ENCODE measurements at places on chromosomes 13 and 19.

DNA sequence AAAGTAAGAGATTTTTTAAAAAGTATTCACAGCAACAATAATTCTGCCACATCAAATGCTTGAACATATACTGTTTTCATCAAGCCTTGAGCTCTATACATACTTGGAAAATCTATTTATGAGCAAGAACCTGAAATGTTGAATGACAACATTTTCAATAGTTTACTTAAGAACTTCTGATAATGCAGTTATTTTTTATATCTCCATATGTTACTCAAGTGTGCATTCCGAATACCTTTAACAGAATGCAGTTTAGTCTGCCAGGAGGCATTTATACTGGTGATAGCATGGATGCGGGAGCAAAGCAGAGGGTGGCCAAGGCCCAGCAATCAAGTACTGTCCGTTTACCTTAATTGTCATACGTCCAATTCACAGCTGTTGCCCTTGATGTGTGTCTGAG is 589.5 kb downstream of the KCTD12 start:
- no peak for DNase-seq

DNA sequence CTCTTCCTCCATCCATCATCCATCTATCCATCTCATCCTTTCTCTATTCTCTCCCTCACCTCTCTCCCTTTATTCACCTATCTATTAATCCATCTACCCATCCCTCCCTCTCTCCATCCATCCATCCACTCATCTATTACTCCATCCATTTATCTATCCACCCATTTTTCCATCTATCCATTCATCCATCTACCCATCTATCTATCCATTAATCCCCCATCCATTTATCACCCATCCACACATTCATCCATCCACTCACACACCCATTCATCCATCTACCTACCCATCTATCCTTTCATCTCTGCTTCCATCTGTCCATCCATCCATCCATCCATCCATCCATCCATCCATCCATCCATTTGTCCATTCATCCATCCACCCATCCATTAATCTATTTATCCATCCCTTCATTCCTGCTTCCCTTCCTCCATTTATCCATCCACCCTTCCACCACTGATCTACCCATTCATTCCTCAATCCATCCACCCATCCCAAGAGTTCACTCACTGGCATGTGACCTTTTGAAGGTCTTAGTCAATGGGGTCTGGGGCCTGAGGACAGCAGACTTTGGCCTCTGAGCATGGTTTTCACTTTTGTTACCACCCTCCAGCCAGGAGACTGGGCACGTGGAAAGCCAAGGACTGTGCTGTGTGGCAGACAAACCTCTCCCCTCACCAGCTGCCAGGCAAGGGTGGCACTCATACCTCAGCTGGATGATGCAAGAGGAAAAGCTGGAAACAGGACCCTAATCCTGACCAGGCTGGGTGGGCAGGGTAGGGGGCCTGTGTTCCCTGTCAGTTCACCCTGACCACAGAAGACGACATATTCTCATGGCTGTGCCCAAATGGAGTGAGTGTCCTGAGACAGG is 126.7 kb downstream of the URI1 start:
- no peak for DNase-seq

DNA sequence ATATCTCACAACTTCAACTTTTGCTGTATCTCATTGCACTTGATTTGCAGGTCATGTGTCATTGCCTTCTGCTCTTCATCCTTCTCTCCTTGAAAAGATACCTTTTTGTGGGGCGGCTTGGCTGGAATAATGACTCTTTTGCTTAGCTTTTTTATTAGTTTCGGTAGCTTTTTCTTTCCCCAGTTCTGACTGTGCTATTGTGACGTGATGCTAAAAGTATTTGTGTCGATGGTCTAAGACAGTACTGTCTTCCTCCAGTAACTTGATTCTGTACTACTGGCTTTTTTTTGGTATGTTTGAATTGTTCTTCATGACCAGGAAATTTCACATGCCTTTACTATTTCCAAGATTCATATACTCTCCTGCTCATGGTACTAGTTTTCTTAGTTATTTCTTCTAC is 63.1 kb downstream of the SLITRK1 start:
- no peak for DNase-seq

DNA sequence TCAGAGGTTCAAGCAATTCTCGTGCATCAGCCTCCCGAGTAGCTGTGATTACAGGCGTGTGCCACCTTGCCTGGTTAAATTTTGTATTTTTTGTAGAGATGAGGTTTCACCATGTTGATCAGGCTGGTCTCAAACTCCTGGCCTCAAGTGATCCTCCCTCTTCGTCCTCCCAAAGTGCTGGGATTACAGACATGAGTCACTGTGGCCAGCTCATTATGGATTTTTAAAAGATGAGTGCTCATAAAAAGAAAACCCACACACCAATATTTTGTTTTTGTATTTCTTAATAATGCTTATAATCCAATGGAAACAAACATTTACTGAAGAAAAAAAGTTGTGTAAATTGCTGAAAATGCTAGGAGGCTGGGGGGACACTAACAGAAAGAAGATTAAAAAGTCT is 5.0 kb upstream of the MICU2 start:
- DNase-seq: no peak

- peak; percentile 67 for DNase-seq
Measured at GRCh38 chr13:23810685-23811240, 78.4 kb downstream of the MIPEP start.

DNA sequence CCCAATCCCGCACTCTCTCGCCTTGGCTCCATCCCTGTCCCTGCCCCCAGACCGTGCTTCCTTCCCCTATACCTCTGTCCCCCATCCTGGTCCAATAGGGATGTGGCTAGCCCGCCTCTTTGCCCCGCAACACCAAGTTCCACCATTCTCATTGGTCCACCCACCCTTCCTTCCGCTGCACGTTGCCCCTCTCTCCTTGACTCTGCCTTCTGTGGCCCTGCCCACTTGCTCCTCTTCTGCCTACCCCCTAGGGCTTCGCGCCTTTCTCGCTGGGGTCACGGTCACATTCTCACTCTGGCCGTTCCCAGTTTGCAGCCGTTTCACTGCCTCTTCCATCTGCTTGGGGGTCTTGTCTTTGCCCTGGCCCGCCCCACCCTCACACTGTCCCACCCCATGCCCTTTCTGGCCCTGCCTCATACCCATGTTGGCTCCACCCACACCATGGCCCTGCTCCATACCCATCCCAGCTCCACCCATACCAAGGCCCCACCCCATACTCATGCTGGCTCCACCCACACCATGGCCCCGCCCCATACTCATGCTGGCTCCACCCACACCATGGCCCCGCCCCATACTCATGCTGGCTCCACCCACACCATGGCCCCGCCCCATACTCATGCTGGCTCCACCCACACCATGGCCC is 4.5 kb upstream of the ARHGAP45 start:
- no peak for DNase-seq

DNA sequence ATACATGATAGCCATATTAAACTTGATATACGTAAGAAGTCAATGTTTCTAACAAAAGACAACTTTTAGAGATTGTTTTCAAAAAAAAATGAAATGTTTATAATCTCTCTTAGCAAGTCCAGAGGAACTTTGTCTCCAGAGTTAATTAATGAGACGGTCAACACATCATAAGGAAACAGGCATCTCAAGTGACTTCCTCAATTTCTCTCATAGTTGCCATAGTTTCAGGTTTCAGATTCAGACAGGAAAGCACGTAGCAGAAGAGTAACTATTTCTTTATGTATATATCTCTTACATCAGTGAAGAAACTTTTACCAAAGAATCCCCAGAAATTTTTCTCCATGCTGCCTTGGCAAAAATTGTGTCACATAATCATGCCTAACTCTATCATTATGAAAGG is 159.6 kb upstream of the ATXN8OS start:
- DNase-seq: no peak

DNA sequence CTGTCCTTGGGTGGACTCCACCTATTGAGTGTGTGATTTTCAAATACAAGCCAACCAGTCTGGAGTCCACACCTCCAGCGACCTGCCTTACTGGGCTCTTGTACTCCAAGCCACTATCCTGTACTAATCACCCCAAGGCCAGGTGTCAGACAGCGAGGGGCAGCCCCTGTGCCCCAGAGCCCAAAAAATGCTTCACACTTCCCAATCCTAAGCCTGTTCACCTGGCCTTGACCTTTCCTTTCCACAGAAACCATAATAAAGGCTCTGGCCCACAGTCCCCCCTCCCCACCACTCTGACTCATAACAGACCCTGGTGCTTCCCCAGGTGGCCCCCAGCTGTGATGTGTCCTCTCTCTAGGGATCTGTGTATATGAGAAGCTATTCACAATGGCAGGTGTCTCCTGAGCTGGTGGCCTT is 3.9 kb downstream of the CD209 start:
- DNase-seq: peak; percentile 43

DNA sequence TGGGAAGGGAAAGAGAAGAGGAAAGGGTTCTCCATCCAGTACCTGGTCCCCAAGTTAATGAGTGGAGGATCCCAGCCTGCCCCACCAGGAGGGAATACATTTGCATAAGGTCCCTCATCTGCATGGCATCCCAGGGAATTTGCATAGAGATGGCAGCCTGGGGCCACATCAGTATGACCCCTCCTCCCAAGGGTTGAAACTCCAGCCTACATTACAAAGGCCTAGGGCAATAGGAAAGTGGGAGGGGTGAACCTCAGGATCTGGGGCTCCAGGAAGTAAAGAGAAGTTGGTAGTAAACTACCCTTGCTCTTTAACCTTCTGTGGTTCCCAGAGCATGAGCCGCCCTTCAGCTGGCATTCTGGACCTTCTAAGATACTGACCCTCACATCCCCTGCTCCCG is 6.8 kb upstream of the NECTIN2 start:
- no peak for DNase-seq

DNA sequence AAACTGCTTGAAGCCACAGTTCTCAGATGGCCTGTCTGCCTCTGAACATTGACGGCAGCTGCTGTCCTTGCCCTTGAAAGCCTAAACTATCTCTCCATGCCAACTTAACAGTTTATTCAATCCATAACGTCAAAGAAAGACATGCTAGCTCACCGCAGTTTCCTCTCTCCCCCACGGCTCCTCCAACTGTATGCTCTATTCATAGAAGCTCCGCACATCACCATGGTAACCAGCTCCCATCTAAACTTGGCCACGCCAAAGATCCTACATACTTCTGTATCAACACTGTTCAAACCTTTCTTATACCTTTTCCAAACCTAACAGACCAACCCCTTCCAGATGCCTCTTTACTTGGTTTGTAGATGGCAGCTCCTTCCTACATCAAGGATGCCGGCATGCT is 48.6 kb downstream of the ZNF91 start:
- no peak for DNase-seq

DNA sequence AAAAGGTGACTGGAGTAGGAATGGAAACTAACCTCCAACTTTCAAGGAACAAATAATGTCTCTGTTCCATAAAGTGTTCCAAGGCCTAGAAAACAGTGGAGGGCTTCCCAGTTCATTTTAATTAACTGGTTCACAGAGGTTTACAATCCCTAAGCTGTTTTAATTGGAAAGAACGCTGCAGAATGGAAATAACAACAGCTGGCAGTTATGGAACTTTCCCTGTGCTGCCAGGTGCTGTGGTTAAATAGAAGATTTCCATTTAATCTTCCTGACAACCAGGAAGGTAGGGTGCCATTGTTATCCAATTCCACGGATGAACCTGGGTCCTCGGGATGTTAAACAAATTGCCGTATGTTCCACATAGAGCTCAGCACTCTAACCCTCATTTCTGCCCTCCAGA is 22.2 kb upstream of the PEG3 start:
- no peak for DNase-seq

- no peak for DNase-seq
Measured at GRCh38 chr19:33860312-33861090, 63.8 kb downstream of the KCTD15 start.

DNA sequence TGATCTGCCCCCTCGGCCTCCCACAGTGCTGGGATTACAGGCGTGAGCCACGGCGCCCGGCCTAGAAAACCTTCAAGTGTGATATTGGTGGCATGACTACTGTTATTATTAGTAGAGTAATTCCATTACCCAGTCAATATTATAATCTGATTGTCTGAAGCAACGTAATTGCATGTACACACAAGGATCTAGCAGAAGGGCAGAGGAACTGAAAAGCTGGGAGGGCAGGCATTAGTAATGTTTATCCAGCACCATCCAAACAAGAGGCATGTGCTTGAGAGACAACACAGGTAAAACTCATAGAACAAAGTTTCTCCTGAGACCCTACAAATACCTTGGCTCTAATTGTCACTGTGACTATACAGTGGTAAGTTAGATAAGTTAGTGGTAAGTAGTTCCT is 56.2 kb upstream of the ITM2B start:
- DNase-seq: no peak

DNA sequence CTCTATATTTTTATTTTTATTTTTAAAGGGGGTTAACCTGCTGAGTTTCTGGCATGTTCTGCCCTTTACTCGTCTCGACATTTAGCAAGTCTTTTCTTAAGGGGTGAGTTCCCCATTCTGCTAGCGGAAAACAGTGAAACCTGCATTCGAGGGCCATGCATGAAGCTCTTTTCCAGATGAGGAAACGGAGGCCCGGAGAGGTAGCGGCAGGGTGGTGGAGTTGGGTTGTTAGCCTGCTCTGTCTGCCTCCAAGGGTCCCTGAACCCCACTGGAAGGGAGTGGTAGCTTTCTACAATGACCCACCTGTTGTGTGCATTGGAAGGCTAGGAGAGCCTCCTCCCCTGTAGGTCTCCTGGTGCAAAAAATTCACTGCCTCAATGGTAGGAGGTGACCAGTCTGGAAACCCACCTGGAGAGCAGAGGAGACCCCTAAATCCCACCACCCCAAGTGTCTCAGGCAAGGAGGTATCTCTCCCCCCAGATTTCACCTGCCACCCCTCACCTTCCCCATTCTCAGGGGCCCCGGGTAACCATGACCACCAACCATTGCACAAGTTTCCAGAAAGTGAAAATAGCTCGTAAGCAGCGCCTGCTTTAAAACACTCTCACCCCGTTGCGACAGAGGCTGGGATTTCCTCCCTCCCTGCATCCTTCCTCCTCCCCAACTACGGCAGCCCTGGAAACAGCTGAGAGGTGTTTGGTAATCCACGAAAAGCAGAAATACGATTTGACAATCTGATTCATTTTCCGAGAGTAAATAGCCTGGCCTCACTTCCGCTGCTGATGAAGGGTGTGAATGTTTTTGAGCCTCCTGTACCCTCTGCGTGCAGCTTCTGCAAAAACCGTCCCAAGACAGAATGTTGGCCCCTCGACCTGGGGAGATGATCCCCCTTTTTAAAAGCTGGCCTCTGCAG is 3.5 kb downstream of the KLF2 start:
- peak; percentile 83 for DNase-seq

- DNase-seq: no peak
Measured at GRCh38 chr19:53007200-53007599, 6.5 kb upstream of the ERVV-1 start.

DNA sequence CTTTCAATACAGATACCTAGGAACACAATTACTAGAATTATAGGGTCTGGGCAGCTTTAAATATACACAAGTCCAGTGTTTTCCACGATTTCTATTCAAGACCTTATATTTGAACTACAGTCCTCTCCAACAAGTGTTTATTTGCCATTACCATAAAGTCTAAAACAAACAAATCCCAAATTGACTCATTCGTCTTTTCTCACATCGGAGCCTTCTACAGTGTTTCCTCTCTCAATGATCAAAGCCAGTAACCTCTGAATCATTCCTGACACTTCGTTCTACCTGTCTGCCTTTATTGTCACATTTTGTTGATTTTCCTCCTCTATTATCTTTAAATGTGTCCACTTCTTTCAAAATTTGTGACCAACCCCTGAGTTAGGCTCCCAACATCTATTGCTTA is 1356.5 kb upstream of the SLC10A2 start:
- DNase-seq: no peak
